Activated CD4-positive, CD25-positive, alpha-beta regulatory T cell (primary cell): ENCODE measurements at places on chromosomes 12 and 14.

GRCh38 chr14:79605849-79606248 is 605.5 kb downstream of the DIO2 start:
- no peak for DNase-seq

- no peak for DNase-seq
Observed at GRCh38 chr12:116442946-116443345, 116.2 kb upstream of the MAP1LC3B2 start.

DNA sequence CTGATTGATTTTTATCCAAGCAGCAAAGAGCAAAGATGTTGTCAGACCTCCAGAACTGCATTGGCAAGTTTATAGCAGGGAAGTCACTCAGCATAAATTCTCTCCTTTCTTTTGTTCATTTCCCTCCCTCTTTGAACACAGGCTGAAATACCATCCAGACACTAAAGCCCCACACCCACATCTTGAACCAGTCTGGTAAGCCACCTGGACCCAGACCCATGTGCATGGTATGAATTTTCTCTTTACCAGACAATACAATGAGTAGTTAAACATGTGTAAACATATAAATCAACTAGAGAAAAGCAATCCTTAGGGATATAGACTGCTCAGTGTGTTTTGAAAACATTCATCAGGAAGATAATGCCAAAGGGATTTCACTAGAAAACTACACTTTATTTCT is 488.3 kb upstream of the FLRT2 start:
- DNase-seq, result no peak

GRCh38 chr14:31792726-31793125 is 231.5 kb downstream of the NUBPL start:
- no peak for DNase-seq

DNA sequence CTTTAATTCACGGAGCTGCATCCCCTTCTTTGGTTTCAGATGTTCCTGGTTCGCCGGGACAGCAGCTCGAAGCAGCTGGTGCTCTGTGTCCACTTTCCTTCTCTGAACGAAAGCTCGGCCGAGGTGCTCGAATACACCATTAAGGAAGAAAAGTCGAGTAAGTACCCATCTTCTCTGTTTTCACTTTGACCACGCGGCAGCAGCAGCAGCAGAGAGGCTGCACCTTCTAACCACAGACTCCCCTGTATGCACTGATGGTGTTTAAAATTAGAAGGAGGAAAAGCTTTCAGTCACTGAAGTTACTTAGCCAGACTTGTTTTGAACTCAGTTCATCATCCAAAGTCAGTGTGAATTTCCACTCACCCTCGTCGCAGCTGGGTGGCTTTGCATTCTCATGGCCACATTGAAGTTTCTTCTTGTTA is 63.8 kb downstream of the RIN3 start:
- DNase-seq, result no peak

DNA sequence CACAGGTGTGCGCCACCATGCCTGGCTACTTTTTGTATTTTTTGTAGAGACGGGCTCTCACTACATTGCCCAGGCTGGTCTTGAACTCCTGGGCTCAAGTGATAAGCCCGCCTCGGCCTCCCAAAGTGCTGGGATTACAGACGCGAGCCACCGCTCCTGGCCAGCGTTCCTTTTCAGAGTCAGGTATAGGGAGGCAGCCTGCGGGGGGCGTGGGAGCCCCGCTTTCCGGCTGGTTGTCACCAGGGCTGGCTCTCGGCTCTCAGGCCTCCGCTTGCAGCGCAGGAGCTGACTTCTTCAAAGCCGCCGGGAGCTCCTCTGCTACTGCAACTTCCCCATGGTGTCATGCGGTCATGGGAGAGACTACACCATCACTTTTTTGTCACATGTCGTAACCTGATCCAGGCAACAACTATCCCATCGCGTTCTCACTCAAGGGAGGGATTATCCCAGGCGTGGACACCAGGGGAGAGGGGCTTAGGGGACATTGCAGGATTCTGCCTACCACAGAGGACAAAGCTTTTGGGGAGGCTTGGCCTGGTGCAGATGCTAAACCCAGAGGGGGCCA is 129.4 kb downstream of the SCARB1 start:
- DNase-seq, result no peak

GRCh38 chr12:114834621-114835020 is 150.6 kb upstream of the TBX3 start:
- DNase-seq, result no peak

DNA sequence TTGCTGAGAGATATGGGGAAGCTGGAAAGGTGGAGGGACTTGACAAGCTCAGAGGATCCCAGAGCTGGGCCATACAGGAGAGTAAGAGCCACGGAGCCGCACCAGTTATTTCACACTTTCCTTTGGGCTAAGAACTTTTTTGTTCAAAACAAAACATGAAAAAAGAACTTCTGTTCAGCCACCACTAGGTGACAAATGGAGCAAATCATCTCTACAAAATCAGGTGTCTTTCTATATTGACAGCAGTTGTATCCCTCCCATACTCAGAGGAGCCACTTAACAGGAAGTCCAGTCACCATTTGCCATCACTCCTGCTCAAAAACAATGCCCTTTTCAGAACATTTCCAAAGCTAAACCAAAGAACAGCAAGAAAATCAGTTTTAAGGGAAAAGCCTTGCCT is 70.3 kb upstream of the DBX2 start:
- DNase-seq, result no peak

DNA sequence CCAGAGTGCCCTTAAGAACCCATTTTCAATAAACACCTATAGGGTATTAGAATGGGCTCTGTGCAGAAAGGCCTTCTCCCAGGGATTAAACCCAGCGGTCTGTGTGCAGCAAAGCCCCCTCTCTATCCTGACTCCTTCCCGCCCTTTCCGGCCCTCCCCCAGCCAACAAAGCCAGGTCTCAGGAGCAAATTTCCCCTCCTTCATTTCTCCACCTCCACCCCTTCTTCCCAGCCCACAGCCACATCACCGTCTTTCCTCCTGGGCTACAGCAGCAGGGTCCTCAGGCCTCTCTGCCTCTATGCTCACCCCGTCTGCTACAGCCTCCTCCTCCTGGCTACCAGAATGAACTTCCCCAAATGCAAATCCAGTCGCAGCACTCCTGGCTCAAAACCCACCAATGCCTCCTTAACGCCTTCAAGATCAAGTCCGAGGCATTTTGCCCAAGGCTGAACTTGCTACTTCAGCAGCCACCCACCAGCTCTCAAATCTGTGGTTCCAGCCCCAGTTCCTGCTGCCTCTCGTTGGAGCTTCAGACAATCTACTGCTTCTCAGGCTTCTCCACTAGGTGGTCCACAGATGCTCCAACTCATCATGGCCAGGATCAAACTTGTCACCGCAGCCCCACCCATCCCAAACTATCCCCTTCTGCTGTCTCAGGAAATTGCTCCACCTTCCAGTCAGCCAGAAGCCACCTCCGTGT is 134.8 kb downstream of the BCL11B start:
- no peak for DNase-seq

DNA sequence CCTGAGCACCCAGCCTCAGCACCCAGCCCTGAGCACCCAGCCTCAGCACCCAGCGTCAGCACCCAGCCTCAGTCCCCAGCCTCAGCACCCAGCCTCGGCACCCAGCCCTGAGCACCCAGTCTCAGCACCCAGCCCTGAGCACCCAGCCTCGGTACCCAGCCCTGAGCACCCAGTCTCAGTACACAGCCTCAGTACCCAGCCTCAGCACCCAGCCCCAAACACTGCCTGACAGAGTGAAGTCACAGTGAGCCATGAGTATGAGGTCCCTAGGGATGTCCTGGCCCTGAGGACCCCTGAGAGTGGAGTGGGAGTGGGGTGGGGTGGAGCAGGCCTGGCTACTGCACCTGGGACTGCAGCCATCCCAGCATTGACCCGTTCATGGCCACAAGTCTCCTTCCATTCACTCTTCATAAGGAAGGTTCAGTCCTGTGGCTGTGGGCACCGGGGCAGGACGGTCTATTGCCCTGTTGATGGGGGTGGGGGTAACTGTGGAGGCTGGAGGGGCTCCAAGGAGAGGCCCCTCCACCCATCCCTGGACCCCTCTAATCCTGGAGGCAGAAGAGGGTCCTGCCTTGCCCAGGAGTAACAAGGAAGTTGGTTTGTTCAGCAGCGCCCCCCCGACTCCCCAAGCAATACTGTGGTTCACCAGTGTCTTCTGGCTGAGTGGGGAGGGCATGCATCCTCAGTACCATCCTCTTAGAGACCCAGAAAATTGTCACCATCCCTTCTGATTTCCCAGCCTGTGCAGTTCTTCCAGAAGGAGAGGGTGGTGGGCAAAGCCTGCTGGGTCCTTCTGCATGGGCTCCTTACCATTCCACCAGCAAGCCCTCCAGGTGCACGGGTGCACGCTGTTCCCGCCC is 140.5 kb downstream of the ADGRD1 start:
- DNase-seq, result no peak

GRCh38 chr12:9750276-9751203 is 10.2 kb downstream of the CD69 start:
- no peak for DNase-seq

- no peak for DNase-seq
Observed at GRCh38 chr12:121568971-121569751, 11.7 kb downstream of the KDM2B start.

DNA sequence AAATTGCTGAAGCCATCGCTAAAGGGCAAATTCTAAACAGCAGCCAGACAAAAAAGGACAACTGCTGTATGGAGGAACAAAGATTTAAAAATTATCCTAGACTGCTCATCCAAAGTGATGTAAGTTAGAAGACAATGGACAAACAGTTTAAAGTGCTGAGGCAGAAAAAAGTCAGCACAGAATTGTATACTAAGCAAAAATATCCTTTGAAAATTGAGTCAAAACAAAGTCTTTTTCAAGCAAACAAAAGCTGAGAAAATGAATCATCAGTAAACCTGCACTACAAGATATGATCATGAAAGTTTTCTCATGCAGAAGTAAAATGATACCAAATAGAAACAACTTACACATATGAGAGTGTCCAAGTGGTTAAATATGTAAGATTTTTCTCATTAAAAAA is 43.6 kb downstream of the EML5 start:
- DNase-seq, result no peak

GRCh38 chr12:124490584-124491305 is 76.7 kb downstream of the NCOR2 start:
- DNase-seq, result no peak

DNA sequence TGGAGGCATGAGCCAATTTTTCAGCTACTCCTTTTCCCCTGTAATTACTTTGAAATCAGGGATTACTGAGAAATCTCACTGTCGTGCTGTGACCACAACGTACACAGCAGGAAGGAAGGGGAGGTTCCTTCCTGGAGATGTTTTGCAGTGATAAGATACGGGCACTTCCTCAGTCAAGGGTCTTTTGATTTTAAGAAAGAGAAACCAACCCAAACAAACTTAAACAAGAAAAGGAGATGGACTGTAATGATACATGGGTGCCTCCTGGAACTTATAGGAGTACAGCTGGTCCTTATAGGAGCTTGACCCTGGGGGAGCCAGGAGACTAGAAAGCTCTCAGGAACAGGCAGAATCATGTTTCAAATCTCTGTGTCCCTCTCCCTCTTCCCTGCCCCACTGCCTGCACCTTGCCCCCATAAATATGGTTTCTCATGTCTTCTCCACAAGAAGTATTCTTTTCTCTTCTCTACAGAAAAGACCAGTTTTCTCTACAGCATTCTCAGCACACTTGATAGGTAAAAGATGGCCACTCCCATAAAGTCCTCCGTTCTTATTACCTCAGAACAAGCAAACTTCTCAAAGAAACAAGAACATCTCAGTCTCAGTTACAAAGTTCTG is 281.1 kb upstream of the AMIGO2 start:
- peak; percentile 7 for DNase-seq

DNA sequence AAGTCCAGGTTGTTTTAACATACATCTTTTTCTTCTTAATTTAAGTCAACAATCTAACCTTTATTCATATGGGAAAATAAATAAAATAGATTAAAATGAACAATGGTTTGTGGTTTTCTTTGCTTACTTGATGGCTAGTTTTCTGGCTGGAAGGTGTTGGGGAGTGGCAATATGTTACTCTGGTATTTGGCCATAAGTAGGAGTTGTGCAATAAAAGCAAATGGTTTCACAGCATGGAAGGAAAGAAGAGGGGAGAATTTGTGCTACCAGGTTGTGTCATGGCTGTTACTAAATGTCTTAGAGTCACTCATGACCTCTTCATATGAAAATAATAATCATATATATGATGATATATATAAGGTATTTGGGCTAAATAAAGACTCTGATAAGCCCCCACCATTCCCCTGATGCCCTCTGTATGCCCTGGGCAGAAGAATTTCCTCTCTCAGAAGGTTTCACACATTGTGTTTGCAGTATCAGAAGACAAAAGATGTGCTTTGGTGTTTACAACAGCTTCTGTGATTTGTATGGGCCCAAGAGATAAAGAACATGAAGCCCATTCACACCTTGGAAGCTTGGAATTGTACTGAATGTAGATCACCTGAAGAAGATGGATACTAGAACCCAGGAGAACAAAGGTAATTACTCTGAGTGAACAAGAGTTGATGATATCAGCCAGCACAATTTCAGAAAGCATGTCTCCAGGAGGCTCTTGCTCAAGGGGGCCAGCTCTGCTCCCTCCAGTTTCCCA is 160.9 kb downstream of the ALG10B start:
- DNase-seq, result no peak

DNA sequence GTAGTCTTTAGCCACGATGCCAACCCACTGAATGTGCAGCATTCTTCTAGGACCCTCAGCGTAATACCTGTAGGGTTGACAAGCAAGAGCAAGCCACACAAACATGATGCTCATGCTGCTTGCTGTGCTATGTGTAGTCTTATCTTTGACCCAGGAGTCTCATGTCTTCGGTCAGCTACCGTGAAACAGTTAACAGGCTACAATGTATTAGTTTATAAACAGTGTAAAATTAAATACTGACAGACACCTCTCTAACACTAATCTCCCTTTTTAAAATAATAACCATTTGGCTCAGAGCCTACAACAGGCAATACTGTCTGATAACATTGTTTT is 1.9 kb downstream of the EAPP start:
- no peak for DNase-seq
